ENCODE measurements at places on chromosomes 3 and 15.

GRCh38 chr3:72663429-72663828 is 184.8 kb downstream of the SHQ1 start:
- H3K27ac ChIP-seq: no peak overlapping the region
- no peaks in the 10 kb centered on the region for H3K36me3 ChIP-seq
- H3K4me3 ChIP-seq: no peak overlapping the region
- DNase-seq: no peak
- H3K27me3 ChIP-seq: no peaks in the 10 kb centered on the region

GRCh38 chr15:29616512-29616911 is 205.8 kb downstream of the TJP1 start:
- no peak overlapping the region for H3K27ac ChIP-seq
- no peak overlapping the region for H3K4me3 ChIP-seq
- H3K27me3 ChIP-seq: no peaks in the 10 kb centered on the region
- H3K4me1 ChIP-seq: peaks cover 3% of the 10 kb centered on the region

GRCh38 chr3:183845090-183845489 is 19.7 kb upstream of the MAP6D1 start:
- no peak overlapping the region for H3K27ac ChIP-seq
- H3K4me1 ChIP-seq: no peaks in the 10 kb centered on the region
- H3K4me3 ChIP-seq: no peak overlapping the region
- no peak for DNase-seq
- H3K27me3 ChIP-seq: no peaks in the 10 kb centered on the region

GRCh38 chr15:77168616-77169015 is 97.7 kb upstream of the TSPAN3 start:
- DNase-seq: no peak
- no peaks in the 10 kb centered on the region for H3K27me3 ChIP-seq
- H3K4me1 ChIP-seq: no peaks in the 10 kb centered on the region
- H3K4me3 ChIP-seq: no peak overlapping the region
- H3K36me3 ChIP-seq: no peaks in the 10 kb centered on the region

DNA sequence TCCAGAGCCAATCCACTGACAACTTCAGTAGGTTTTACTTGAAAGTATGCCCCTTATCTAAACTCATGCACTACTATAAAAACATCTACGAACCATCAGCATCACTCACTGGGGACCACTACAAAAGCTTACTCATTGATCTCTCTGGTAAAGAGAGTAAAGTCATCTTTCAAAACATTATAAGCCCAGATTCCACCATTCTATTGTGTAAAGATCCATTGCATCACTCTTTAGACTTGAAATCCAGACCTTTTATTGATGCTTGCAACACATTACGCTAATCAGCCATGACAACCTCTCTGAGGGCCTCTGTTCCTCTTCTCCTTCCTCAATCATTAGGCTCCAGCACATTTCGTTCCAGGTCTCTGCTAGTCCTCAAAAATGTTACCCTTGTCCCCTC is 248.9 kb upstream of the WNT5A start:
- no peak overlapping the region for H3K27ac ChIP-seq
- no peaks in the 10 kb centered on the region for H3K36me3 ChIP-seq
- no peaks in the 10 kb centered on the region for H3K4me1 ChIP-seq
- DNase-seq: no peak
- H3K27me3 ChIP-seq: no peaks in the 10 kb centered on the region

DNA sequence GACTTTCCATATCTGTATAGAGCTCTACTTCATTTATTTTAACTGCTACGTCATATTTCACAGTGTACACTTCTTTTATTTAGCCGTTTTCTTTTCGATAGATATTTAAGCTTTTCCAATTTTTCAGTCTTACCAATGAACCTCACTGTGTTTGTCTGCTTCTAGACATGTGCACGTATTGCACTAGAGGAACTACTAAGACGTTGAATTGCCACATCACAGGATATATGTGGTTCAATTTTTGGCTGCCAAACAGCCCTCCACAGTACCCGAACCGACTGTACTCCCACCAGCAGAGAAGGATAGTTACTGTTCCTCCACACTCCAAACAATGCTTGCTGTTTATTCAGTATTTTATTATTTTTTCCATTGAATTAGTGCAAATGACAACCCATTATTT is 2.0 kb downstream of the NR1I2 start:
- DNase-seq: no peak
- H3K36me3 ChIP-seq: no peaks in the 10 kb centered on the region
- H3K4me1 ChIP-seq: no peaks in the 10 kb centered on the region
- H3K4me3 ChIP-seq: no peak overlapping the region
- H3K27me3 ChIP-seq: no peaks in the 10 kb centered on the region

All from ascending aorta (tissue), 2 donors.